ENCODE measurements at places on chromosomes 3 and 15.

DNA sequence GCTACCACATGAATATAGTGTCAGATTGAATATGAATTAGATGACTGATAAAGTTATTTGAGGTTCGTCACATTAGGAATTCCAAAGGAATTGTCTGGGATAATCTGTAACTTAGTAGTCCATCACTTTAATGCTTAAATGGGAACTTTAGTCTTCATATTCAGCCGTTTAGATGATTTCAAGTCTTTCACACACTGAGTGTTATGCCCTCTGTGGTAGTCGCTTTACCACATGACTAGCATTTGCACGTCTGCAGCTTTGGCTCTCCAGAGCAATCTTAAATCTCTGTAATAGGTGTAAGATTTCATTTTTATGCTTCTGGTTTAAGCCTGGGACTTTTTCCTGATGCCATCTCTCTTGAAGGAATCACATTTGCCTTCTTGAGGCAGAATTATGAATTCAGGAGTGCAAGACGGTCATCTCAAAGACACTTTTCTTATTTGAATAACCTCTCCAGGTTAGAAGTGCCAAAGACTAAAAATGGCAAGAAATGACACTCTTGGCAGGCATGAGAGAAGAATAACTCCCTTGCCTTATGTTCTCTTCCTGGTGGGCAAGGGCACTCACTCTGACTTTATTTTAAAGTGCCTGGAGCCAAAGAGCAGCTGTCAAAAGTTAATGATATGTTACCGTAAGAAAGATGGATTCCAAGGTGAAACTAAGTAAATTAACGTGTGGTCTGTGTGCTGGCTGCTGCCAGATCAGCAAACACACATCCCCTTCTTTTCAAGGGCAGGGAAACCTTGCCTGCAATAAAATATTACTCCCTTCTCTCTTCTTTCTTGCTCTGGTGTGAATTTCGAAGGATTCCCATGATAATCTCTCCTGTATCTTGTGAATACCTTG is 153.3 kb downstream of the B3GALNT1 start:
- no peak for DNase-seq
- H3K27me3 ChIP-seq, result no peaks in the 10 kb centered on the region
- no peaks in the 10 kb centered on the region for H3K36me3 ChIP-seq
- H3K4me1 ChIP-seq, result peaks cover 13% of the 10 kb centered on the region

DNA sequence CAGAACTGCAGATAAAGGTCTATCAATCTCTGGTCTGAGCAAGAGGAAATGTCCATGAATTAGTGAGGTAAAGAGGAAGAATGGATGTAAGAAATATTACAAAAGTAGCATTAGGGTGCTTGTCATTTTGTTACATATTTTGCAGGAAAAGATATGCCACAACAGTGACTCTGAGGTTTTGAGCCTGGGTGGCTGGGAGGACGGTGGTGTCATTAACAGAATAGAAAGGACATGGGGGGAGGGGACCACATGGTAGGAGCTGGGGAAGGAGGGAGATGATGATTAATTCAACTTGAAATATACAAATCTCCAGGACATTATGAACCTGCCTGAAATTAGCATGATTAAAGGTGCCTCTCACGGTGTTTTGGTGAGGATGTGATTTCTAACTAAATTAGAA is 245.5 kb upstream of the MDFIC2 start:
- H3K27me3 ChIP-seq, result no peaks in the 10 kb centered on the region
- no peaks in the 10 kb centered on the region for H3K36me3 ChIP-seq
- DNase-seq, result no peak
- no peaks in the 10 kb centered on the region for H3K4me1 ChIP-seq
- H3K27ac ChIP-seq, result no peak overlapping the region

DNA sequence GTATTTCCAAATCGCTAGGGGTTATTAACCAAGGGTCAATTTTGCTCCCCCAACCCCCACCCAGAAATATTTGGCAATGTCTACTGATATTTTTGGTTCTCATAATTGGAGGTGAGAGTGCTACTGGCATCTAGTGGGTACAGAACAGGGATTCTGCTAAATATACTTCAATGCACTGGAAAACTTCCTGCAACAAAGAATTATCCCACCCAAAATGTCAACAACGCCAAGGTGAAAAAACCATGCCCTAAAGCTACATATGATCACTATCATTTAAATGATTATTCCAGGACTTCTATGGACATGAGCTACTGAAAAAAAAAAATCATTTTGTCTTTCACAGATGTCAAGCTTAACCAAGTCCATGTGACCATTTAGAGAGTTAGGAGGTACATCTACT is 867.9 kb downstream of the FHIT start:
- no peak overlapping the region for H3K27ac ChIP-seq
- H3K4me3 ChIP-seq, result no peak overlapping the region
- H3K4me1 ChIP-seq, result no peaks in the 10 kb centered on the region
- DNase-seq, result no peak
- H3K27me3 ChIP-seq, result no peaks in the 10 kb centered on the region

DNA sequence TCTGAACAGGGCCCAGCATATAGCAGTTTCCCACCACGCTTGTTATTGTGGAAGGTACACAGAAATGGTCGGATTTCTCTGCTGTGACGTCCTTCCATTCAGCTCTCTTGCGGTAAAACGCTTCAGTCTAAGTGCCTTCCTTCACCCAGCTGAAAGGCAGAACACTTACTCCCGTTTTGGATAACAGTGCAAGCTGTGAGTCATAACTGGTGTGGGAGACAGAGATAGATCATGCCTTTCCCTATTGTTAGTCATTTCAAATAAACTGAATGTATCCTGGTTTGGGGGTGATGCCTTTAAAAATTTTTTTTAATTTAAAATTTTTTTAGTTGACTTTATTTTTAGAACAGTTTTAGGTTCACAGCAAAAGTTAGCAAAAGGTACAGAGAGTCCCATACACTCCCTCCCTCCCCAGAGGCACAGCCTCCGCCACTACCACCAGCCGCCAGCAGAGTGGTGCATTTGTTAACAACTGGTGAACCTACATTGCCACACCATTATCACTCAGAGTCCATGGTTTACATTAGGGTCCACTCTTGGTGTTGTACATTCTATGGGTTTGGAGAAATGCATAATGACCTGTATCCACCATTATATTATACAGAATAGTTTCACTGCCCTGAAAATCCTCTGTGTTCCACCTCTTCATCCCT is 94.9 kb upstream of the NSMCE3 start:
- H3K36me3 ChIP-seq, result no peaks in the 10 kb centered on the region
- no peak for DNase-seq
- no peak overlapping the region for H3K27ac ChIP-seq
- peaks cover 7% of the 10 kb centered on the region for H3K27me3 ChIP-seq
- H3K4me1 ChIP-seq, result no peaks in the 10 kb centered on the region

DNA sequence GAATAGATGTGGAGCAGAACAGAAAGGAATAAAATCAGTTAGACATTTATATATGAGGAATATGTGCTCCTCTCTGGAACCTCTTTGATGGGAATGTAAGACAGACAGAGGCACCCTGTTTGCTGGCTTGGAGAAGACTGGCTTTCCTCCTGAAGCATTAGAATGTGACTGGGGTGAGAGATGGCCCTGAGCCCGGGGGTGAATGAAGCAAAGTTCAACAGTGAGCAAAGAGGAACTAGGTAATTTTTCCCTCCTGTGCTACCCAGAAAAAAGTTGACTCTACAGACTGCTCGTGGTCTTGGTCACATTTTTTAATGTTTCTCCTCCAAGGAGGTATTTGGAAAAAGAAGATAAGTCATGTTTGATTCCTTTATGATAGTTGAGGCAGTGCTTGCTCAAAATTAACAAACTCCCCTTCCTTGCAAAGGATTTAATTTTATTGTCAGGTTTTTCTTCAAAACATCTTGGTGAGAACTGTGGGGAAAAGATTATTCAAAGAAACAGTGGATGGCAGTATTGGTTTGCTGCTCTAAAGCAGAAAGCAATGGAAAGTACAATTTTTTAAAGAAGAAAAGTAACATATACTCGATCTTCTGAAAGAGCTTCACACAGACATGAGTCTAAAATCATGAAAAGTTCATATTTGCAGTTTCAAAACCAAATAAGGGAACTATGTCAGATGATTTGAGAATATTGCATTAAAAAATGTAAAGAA is 370.4 kb upstream of the CDIN1 start:
- H3K4me3 ChIP-seq, result no peak overlapping the region
- no peaks in the 10 kb centered on the region for H3K4me1 ChIP-seq
- H3K27me3 ChIP-seq, result no peaks in the 10 kb centered on the region

DNA sequence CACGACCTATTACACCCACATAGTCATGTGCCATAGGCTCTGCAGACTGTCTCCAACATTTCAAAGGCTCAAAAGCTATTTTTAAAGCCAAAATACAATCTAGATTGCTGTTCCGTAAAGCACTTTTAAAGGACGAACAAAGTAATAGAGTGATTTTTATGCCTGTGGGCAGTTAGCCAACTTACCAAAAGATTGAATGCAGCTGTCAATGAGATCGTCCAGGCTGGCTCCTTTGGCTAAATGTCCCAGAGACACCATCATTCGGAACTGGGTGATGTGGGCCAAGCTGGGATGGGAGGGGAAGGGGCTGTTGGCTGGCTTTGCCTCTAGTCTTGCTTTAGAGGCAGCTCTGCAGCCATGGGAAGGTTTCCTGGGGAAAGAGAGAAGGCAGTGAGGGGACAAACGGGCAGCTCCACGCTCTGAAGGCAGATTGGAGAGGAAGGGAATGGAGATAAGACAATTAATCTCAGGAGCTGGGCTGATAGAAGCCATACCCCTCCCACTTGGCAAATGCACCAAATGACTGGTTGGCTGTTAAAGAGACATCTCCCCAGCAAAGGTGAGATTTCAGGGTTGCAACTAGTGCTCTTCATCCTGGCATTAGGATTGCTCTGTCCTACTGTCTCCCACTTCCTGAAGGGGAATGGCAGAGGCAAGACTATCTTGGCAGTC is 4.8 kb downstream of the RASGRP1 start:
- no peak overlapping the region for H3K4me3 ChIP-seq
- H3K4me1 ChIP-seq, result peaks cover 13% of the 10 kb centered on the region
- H3K27ac ChIP-seq, result no peak overlapping the region
- H3K36me3 ChIP-seq, result no peaks in the 10 kb centered on the region
- H3K27me3 ChIP-seq, result peaks cover 18% of the 10 kb centered on the region
- DNase-seq, result no peak

DNA sequence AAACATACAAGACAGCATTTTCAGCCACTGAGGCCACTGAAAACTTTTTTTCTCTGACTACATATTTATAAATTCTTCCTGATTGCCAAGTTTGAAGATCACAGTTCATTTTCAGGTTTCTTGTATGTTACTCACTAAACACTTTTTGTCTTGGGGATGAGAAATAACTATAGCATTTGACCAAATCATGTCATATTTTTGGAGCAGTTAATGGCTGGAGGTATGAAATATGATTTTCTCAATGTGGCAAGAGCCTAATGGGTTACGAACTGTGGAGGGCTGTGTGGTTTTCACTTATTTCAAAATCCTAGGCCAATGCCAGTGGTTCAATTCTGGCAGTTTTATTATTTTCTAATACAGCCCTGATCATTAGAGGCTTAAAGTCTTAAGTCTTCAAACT is 64.4 kb downstream of the USP13 start:
- H3K4me1 ChIP-seq, result no peaks in the 10 kb centered on the region
- H3K27ac ChIP-seq, result no peak overlapping the region
- DNase-seq, result no peak
- H3K4me3 ChIP-seq, result no peak overlapping the region

DNA sequence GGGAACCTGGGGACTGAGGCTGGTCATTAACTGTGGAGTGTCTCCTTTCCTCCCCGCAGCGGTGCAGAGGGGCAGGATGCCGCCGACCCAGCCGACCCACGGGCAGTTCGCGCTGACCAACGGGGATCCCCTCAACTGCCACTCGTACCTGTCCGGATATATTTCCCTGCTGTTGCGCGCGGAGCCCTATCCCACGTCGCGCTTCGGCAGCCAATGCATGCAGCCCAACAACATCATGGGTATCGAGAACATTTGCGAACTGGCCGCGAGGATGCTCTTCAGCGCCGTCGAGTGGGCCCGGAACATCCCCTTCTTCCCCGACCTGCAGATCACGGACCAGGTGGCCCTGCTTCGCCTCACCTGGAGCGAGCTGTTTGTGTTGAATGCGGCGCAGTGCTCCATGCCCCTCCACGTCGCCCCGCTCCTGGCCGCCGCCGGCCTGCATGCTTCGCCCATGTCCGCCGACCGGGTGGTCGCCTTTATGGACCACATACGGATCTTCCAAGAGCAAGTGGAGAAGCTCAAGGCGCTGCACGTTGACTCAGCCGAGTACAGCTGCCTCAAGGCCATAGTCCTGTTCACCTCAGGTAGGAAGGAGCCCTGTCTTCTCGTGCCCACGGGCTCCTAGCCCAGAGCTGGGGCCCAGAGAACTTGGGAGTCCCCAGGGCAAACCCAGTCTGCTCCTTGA is 3.7 kb downstream of the NR2F2 start:
- peak overlapping the region; percentile 94 for H3K27ac ChIP-seq
- peaks cover 41% of the 10 kb centered on the region for H3K36me3 ChIP-seq
- DNase-seq, result no peak
- H3K4me1 ChIP-seq, result peaks cover 3% of the 10 kb centered on the region
- H3K4me3 ChIP-seq, result peak overlapping the region; percentile 75
- no peaks in the 10 kb centered on the region for H3K27me3 ChIP-seq

GRCh38 chr15:61908241-61908640 is 152.0 kb downstream of the VPS13C start:
- DNase-seq, result no peak
- no peaks in the 10 kb centered on the region for H3K27me3 ChIP-seq
- H3K27ac ChIP-seq, result no peak overlapping the region
- peaks cover 99% of the 10 kb centered on the region for H3K36me3 ChIP-seq

GRCh38 chr3:71225951-71226564 is 357.5 kb downstream of the FOXP1 start:
- no peak for DNase-seq
- H3K27ac ChIP-seq, result peak overlapping the region; percentile 82
- peaks cover 33% of the 10 kb centered on the region for H3K4me1 ChIP-seq
- H3K27me3 ChIP-seq, result no peaks in the 10 kb centered on the region

GRCh38 chr3:171199473-171199829 is 172.9 kb upstream of the SLC2A2 start:
- no peak for DNase-seq
- no peaks in the 10 kb centered on the region for H3K27me3 ChIP-seq
- H3K4me1 ChIP-seq, result peaks cover 19% of the 10 kb centered on the region

DNA sequence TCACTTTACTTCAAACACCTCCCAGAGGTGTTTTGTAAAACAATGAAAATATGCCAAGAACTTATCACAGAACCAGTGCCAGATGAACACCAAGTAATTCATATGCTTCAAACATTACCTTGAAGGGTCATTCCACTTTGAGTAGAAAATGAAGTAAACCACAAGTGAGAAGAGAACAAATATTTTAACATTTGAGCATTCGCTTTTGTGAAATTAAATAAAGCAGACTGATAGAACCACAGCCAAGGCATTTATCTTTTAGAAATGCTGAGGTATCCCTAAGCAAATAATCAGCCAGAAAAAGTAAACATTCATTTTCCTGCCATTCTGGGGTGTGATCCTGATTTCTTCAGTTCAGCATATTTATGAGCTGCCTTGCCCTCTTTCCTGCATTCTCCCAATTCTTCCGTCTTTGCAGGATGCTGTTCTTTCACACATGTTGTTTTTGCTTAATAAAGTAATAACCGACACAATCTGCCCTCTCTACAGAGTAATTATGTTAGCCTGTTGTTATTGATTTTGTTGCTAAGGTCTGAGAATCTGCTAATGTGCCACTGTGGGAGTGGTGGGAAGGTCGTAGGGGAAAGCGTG is 235.6 kb upstream of the TGFBR2 start:
- no peak overlapping the region for H3K4me3 ChIP-seq
- peaks cover 24% of the 10 kb centered on the region for H3K4me1 ChIP-seq
- H3K27me3 ChIP-seq, result no peaks in the 10 kb centered on the region
- no peak for DNase-seq

- no peaks in the 10 kb centered on the region for H3K4me1 ChIP-seq
- no peak overlapping the region for H3K27ac ChIP-seq
- H3K36me3 ChIP-seq, result no peaks in the 10 kb centered on the region
- no peak for DNase-seq
- no peak overlapping the region for H3K4me3 ChIP-seq
These were observed 29.5 kb downstream of the GALNT15 start for GRCh38 chr3:16203671-16204629.
